ENCODE measurements at places on chromosomes 5 and 9.

GRCh38 chr9:115121181-115121580 is 3.2 kb upstream of the TNC start:
- no peak for DNase-seq

GRCh38 chr9:72557549-72557948 is 36.1 kb downstream of the TMC1 start:
- no peak for DNase-seq

GRCh38 chr9:128286440-128286839 is 10.4 kb downstream of the SWI5 start:
- DNase-seq = no peak

DNA sequence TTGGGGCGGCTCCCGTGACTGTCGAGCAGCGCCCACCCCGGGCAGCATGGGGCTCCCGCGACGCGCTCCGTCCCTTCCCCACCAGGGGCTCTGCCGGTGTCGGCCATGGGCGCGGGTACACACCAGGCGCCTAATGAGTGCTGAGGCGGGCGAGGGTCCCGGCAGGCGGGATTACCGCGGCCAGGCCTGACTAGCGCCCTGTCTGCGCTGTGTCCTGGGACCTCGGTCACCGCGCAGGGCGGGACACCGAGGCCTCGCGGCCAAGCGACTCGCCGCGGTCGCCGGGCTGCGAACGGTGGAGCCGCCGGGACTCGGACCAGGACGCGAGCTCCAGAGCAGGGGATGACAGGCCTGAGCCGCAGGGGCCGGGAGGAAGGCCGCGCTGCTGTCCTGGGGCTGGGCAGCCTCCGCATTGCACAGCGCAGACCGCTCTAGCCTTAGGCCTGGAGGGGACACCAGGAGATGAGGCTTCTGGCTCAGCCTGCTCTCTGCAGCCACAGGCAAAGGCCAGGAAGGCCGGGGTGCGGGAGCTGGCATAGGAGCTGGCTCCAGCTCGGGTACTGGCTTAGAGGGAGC is 14.1 kb downstream of the LCN10 start:
- DNase-seq = no peak

DNA sequence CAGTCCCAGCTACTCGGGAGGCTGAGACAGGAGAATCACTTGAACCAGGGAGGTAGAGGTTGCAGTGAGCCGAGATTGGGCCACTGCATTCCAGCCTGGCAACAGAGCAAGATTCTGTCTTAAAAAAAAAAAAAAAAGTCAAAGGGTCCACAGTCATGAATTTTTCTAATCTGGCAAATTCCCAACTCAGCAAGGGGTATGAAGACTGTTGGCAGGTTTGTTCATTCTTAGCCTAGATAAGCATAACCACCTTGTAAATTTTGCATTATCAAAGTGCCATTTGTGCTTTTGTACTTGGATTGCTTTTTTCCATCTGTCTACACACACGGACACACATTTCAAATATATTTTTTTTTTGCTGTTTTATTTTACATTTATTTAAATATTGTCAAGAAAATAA is 299.8 kb upstream of the NUDT12 start:
- no peak for DNase-seq

DNA sequence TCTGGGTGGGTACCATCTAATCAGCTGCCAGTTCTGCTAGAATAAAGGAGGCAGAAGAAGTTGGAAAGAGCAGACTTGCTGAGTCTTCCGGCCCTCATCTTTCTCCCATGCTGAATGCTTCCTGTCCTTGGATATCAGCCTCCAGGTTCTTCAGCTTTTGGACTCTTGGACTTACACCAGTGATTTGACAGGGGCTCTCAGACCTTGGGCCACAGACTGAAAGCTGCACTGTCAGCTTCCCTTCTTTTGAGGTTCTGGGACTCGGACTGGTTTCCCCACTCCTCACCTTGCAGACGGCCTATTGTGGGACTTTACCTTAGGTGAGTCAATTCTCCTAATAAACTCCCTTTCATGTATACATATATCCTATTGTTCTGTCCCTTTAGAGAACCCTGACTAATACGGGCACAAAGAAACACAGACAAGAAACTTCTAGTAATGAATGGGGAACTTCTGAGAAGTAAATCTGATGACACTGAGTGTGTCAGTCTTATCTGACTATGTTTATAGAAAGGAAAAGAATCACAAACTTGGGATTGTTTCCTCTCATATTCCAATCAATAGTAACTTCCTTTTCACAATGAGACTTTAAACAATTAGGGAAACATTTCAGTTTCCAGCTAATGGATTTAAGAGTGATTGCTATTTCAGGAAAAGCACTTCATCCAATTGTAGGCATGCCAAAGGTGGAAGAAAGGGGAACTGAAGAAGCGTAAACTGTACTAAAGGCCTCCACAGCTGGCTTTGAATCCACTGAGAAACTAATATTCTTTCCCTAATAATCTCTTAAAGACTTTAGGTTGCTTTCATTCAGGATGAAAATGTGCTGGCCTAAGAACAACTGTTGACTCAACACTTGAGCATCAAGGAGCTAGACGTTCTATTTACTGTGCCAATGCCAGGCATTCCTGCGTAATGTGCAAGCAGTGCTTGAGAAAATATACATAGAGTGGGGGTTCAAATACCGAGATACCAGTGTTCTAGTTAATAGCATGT is 127.9 kb upstream of the PTGER4 start:
- DNase-seq = no peak

DNA sequence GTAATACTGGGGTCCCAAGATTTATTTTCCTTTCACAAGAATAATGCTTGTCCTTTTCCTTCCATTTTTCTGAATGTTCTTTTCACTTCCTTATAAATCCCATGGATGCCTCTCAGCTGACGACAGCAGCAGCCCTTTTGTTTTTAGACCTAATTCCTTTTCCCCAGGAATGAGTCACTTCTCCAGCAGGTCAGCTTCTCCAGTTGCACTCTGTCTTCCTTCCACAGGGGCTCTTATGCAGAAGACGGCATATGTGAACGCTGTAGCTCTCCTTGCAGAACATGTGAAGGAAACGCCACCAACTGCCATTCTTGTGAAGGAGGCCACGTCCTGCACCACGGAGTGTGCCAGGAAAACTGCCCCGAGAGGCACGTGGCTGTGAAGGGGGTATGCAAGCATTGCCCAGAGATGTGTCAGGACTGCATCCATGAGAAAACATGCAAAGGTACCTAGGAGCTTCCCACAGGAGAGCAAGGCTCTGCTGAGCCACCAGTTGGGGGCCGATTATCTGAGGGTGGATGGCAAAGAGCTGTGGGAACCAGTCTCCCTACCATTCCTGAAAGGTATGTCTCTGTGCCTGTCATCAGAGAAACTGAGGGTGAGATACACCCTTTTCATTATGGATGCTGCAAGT is 72.9 kb downstream of the RFK start:
- DNase-seq = no peak

- peak; percentile 6 for DNase-seq
Measured at GRCh38 chr5:168159425-168159824, 132.0 kb upstream of the WWC1 start.

- no peak for DNase-seq
Measured at GRCh38 chr5:172683645-172684471, 42.8 kb downstream of the NEURL1B start.

- peak; percentile 5 for DNase-seq
Measured at GRCh38 chr5:68460147-68460798, 244.7 kb downstream of the PIK3R1 start.

DNA sequence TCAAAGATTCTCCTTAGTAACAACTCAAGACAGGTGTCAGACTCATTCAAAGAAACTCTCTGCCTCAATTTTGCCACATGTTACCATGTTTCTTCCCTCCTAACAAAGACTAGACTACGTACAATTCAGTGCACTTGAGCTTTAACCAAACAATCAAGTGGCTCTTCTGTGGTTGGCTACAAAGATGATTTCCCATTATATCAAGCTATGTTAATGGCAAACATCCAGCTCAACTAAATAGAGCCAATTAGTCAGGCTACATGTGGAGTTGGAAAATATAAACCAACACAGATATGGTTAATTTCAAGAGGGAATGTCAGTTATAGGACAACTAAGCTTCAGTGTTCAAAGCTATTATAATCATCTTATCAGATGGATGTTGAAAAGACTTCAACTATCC is 29.2 kb upstream of the ADRA1B start:
- DNase-seq = peak; percentile 3

- no peak for DNase-seq
Measured at GRCh38 chr9:127053960-127054359, 68.5 kb downstream of the ANGPTL2 start.

DNA sequence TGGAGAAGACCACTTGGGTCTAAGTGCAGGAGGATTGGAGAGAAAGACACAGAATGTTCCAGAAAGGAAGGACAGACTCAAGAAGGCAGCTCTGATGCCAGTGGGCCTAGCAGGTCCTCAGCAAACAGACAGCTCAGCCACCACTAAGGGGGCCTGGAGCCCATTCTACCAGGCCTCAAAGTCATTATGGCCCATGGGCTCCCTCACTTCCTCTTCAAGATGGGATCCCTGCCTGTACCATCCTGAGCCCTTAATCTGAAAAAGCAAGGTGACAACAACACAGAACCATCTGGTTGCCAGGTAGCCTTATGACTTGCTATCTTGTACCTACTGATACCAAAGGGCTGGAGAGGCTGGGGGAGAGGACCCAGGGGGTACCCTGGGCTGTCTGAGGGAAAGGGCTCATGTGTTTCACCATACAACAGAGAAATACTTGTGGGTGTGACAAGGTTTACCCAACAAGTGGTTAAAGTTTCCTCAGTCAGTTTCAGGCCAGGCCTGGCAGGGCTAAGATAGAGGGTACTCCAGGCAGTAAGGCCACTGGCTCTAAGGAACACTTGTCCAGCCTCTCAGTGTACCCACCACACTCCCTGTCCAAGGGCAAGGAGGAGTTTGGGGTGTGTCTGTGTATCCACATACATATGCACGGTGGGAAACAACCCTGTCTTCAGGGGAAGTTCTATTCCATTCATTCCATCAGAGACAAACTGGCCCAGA is 30.7 kb downstream of the TCF7 start:
- DNase-seq = no peak

- DNase-seq = no peak
Measured at GRCh38 chr5:95878417-95879323, 56.1 kb upstream of the GLRX start.

DNA sequence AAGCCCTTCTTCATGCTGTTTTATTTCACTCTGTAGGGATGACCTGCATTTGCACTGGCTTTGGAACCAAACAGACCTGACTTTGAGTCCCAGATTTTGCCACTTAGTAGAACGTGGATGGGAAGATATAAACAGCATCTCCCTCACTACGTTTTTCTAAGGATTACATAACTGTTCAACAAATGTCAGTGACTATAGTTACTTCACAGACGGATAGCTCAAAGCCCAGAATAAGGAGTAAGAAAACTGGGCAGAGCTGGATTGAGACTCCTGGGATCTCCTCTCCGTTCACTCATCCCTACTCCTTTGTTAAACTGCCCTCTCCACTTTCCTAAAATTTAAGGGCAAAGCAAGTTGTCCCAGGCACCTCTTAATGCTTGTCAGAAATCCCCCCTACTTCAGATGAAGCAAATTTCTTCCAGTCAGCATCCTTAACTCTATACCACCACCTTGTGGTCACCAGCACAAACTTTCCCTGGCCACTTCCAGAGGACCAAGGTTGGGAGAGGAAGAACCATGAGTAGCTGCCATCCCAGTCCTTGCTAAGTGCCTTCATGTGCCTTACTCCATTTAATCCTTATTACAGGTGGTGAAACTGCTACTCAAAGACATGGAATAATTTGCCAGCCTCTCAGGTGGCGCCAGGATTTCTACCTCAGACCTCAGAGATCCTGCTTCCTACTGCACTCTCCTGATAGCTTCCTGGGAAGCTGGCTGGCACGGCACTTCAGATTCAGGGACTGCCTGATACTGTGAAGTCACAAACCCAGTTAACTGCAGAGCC is 38.4 kb downstream of the EGR1 start:
- DNase-seq = peak; percentile 62

- no peak for DNase-seq
Measured at GRCh38 chr9:108855888-108856287, at the start of gene ACTL7B. Gene ACTL7B (minus strand): TSS chr9:108855986. CDS start chr9:108855930, 56 bp downstream.
